ENCODE measurements at places on chromosomes 3 and 15. TPM values are rescaled to one million over a fixed set of nuclear protein-coding genes. Genes with fewer than 3 reads are reported as not detected.

Gene ACP3
- under 0.01 TPM for total RNA-seq

Gene CGNL1
- total RNA-seq = 1.1 TPM

Gene SH2D7
- not detected for total RNA-seq

Gene FAM81A
- total RNA-seq = 0.72 TPM

Gene NR2E3
- under 0.01 TPM for total RNA-seq
